ENCODE measurements at places on chromosomes 1 and 21.

GRCh38 chr1:162710345-162710744, 78.1 kb downstream of the DDR2 start:
- DNase-seq = no peak

- no peak for DNase-seq
Observed at GRCh38 chr1:27161594-27161993, 6.7 kb upstream of the SLC9A1 start.

- no peak for DNase-seq
Observed at GRCh38 chr21:44972821-44973220, 33.0 kb downstream of the SLX9 start.

DNA sequence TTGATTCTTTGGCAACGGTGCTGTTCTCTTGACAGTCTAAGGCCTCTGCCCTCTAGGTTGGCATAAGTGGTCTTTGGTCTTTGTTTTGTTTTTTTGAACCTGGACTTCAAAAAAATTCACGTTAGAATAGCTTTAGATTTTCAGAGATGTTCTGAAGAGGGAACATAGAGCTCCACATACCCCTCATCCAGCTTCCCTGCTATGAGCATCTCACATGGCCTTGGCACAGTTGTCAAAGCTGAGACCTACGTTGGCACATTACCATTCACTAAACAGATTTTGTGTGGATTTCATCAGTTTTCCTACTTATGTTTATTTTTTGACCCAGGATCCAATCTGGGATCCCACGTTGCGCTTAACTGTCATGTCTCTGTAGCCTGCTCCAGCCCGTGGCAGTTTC, 60.8 kb downstream of the ARHGEF10L start:
- DNase-seq = no peak

DNA sequence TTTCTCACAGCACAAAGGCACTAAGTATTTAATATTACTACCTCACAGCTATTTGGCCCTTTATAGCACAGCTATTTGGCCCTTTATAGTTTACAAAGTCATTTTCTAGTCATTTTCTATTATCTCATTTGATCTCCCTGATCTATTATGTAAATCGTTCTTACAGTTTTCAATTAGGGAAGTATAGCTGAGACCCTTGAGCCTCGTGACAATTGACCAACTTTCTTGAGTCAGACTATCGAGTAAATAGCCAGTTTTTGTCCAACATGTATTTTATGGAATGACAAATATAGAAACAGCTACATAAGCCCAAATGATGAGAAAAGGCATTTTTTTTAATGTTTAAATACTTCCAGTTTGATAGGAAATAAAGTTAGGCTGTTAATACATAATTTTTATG, 7.0 kb upstream of the ANGPTL1 start:
- DNase-seq = no peak

- DNase-seq = no peak
Observed at GRCh38 chr1:27481994-27482620, 7.9 kb downstream of the WASF2 start.

GRCh38 chr1:62508187-62508758, 71.4 kb downstream of the USP1 start:
- DNase-seq = no peak

GRCh38 chr1:167003711-167004110, 14.6 kb downstream of the MAEL start:
- DNase-seq = no peak

DNA sequence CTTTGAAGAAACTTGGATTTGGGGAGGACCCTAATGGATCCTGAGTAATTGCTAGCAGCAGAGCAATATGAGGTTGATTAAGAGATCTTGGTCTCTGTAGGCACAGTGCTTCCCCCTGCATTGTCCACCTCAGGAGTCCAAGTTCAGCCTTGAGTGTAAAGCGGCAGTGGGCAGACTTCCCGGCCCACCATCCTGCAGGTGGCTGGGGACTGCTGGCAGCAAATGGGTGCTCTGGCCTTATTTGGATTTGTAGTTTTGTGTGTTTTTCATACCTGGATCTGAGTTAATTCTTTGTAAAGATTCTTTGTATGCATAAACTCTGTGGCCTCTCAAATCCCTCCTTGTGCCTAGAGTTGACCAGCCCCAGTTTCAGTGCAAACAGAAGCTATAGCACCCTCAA, 7.6 kb downstream of the BARHL2 start:
- DNase-seq = no peak

DNA sequence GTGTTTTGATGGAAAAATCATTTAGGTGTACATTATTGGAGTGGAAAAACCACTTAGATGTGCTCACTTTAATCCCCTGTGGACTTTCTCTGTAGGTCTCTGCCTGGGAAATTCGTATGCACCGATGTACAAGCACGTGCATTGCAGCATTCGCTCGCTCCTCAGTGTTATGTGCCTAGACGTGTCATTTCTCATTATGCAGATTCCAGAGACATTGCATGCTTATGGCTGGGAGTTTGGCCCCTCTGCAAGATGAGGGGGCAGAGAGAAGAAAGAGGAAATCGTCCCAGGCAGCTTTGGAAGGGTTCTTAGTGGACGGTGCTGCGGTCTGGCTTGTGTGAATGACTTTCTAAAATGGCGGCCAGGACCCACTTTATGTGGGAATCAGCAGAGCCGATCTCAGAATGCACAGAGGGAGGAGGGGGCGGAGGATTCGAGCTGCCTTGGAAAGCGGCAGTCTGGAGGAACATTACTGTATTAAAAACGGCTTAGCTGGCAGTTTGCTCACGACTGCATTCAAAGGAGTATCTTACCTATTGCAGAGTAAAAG, 2.3 kb downstream of the SPEN start:
- DNase-seq = no peak

GRCh38 chr1:93703643-93704042, 22.0 kb upstream of the BCAR3 start:
- no peak for DNase-seq

- DNase-seq = no peak
Observed at GRCh38 chr1:84282780-84283333, 18.7 kb upstream of the SAMD13 start.

GRCh38 chr1:221203224-221204054, 324.2 kb downstream of the HLX start:
- DNase-seq = peak; percentile 36

- no peak for DNase-seq
Observed at GRCh38 chr21:28154121-28154520, 838.6 kb downstream of the LTN1 start.

- no peak for DNase-seq
Observed at GRCh38 chr1:151282883-151283725, 1.0 kb downstream of the ZNF687 start.

DNA sequence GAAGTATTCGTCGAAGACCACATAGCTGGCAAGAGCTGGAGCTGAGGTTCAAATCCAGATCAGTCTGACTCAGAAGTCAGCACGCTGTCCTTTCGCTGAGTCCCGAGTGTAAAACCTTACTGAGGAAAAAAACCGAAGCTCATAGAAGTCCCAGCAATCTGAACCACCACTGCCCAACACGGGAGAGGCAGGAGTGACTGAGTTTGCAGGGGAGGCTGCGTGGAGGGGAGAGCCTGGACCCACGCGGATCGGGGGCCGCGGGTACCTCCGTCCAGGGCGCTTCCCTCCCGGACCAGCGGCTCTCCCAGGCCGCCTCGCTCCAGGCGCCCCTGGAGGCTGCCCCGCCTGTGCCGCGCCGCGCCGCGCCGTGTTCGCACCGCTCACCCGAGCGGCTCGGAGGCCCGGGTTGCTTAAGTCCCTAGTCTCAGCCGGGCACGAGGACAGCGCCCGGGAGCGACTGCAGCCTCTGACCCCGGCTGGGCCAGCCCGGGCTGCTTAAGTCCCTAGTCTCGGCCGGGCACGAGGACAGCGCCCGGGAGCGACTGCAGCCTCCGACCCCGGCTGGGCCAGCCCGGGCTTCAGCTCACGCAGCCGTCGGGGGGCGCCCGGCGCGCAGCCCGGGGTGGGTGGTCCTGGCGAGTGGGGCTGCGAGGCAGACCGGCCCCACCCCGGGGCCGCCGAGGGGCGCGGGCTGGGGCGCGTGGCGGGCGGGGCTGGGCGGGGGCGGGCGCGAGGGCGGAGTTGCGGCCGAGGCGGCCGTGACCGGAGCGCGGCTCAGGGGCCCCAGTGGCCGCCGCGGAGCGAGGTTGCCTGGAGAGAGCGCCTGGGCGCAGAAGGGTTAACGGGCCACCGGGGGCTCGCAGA, at the start of gene ADAMTSL4:
TSS of gene ADAMTSL4 (plus strand) at position 777 of the 864 bp plus-strand sequence. CDS start 2,881 bp downstream, outside the sequence.
- DNase-seq = no peak

GRCh38 chr1:228405200-228405978, 1.2 kb downstream of the TRIM11 start:
- DNase-seq = no peak

DNA sequence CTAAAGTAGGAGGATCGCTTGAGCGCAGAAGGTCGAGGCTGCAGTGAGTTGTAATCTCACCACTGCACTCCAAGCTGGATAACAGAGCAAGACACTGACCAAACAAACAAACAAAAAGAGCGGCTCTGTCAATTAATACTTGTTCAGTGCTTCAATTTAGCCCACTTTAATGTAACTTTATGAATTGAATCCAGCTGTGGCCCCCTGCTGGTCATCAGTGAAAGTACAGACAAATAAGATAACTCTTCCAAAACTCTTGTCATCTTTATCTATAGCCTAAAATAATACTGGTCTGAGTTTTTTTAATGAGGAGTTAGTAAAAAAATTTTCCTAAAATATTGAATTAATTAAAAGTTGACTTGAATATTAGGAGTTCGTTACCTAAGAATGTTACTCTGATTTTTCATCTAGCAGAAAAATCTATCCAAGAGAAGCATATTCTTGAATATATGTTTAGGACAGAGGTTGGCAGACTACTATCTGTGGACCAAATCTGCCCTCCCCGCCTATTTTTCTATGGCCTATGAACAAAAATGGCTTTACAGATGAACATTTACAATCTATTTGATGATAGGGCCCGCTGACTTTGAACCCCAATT, 26.1 kb downstream of the ATP5PF start:
- DNase-seq = no peak

DNA sequence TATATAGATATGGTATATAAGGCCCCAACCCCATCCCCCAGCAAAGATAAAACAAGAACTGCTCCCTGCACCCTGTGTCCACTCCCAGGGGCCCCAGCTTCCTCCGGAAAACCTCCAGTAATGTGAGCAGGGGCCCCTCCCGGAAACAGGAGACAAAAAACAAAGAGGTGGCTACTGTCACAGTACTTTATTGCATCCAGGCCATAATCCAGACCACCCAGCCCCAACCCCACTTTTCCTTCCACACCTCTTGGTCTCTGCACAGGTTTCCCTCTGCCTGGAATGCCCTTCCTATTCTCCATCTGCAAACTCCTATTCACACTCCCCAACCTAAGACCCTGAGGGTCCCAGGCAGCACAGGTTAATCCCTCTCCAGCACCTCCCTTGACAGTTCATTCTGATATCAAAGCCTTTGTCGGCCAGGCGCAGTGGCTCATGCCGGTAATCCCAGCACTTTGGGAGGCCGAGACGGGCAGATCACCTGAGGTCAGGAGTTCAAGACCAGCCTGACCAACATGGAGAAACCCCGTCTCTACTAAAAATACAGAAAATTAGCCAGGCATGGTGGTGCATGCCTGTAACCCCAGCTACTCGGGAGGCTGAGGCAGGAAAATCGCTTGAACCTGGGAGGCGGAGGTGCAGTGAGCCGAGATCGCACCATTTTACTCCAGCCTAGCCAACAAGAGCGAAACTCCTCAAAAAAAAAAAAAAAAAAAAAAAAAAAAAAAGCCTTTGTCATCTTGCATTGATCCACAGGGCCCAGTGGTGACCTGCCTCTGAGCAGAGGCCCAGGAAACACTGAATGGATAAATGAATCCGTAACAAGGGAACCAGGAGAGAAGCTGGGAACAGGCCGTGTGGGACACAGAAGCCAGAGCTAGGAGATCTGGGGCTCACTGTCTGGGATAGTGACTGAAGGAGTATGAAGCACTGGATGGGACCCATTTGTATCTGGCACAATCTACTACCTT, 2.3 kb upstream of the AUNIP start:
- DNase-seq = no peak

GRCh38 chr1:33684396-33685179, 179.3 kb upstream of the HMGB4 start:
- no peak for DNase-seq

GRCh38 chr1:205064301-205064700, 20.0 kb downstream of the TMEM81 start:
- DNase-seq = no peak

DNA sequence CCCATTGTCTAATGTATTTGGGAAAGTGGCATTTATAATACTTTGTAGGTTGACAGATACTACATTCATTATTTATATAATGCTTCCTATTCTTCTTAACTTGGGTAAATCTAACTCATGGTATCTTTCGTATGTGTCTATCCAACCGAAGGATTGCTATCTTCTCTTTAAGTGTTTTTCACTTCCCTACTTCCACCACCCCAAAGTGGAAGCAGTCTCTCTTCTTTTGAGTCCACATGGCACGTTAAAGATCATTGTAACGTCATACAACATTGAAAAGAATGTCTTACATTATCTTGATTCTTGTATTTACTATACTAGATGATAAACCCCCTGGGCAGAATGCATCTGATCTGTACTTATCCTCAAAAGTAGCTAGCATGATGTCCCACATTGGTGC, 21.2 kb downstream of the ATP1A1 start:
- no peak for DNase-seq

DNA sequence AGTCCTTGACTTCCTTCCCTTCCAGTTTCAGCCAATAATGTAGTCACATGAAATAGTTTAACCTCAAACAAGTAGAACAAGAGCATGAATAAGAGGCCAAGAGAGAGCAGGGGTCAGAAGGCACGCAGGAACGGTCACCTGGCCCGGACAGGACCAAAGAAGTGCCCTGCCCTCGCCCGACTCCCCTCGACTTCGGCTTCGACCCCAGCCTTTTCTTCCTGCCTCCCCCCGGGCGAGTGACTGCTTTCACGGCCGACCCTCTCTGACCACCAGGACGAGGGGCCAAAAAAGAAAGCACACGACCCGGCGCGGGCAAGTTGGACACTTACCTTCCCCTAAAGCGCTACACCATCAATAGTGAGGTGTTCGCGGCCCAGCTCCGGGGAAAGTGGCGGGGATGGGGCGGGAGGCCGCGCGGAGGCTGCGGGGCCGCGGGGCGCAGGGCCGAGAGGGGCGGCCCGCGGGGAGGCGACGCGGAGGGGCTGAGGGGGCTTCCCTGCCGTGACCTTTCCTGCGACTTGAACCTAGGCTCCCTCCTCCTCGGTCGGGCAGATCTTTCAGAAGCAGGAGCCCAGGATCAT, 519 bp downstream of the RERE start:
- DNase-seq = no peak

GRCh38 chr1:217021400-217021799, 298.2 kb upstream of the ESRRG start:
- no peak for DNase-seq

- no peak for DNase-seq
Observed at GRCh38 chr1:6208723-6209660, 3.1 kb downstream of the RNF207 start.

- DNase-seq = no peak
Observed at GRCh38 chr1:101295209-101295608, 58.4 kb downstream of the S1PR1 start.

GRCh38 chr1:6461051-6461530, 4.9 kb downstream of the TNFRSF25 start:
- no peak for DNase-seq
